ENCODE measurements at places on chromosomes 13 and 19.

DNA sequence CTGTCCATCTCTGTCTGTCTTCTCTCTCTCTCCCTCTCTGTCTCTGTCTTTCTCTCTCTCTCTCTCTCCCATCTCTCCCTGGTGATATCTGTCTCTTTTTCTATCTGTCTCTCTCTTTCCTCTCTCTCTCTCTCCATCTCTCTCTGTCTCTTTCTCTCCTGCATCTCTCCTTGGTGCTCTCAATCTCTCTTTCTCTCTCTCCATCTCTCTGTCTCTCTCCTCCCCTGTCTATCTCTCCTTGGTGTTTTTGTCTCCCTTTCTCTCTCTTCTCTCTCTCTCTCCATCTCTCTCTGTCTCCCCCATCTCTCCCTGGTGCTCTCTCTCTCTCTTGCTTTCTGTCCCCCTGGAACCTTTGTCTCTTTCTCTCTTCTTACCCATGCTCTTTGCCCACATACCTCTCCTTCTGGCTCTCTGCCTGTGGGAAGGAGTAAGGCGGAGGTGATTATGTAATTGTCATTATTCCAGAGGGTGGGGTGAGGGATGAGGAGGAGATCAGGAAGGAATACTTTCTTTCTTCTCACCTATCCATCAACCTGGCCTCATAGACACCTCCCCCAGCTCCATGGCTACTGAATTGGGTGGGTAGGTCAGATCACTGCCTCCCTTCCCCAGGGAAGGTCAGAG lies 30.9 kb upstream of the CYP2B6 start:
- DNase-seq = no peak

- DNase-seq = peak; percentile 28
Measured at GRCh38 chr13:25179832-25180774, 8.0 kb upstream of the AMER2 start.

- DNase-seq = no peak
Measured at GRCh38 chr13:105030851-105031250, 1504.6 kb downstream of the EFNB2 start.

GRCh38 chr19:23718802-23719201 lies 31.8 kb upstream of the ZNF675 start:
- DNase-seq = no peak

DNA sequence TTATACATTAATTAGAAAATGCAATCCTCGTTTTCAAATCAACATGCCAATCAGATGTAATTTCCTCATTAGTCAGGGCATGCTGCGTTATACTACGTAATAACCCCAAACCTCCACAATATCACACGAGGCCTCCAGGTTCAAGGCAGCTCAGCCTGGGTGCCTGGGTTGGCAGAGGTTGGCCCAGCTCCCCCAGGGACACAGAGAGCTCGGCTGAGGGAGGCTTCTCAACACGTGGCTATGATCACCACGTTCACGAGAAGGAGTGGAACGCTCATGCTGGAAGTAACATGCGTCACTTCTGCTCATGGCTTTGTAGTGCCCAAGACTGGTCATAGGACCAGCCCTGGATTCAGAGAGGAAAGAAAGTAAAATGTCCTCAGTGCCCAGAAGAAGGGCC lies 144.9 kb upstream of the SOX1 start:
- DNase-seq = no peak

- DNase-seq = no peak
Measured at GRCh38 chr13:90613076-90613795, 734.3 kb upstream of the MIR17HG start.

DNA sequence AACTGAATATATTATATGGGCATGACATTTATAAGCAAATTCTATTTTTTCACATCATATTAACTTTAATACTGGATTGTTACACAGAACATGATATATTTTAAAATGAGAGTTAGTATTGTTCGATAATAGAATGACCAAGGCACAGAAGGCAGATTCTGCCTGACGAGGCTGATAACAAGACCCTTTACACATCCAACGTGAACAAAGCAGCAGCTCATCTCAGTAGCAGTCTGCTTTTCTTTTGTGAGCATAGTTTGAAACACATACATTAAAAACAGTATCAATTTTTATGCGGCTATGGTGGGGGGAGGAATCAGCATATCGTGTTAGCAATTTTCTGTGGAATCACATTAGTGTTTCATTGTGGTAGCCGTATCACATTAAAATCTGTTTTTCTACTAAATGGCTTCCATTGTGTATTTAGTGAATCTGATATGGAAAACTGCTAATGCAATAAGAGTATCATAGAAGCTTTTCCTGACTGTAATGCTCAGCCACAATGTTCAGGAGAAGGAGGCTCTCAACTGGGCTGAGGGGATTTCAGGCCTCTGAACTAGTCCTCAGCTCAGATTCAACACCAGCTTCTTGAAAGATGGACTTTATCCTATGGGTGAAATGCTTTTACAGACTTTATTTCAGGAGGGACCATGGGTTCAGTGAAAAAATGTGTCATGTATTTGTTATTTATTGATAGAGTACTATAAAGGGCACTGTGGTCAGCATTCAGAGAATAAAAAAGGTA lies 4.0 kb downstream of the SMAD9 start:
- no peak for DNase-seq

DNA sequence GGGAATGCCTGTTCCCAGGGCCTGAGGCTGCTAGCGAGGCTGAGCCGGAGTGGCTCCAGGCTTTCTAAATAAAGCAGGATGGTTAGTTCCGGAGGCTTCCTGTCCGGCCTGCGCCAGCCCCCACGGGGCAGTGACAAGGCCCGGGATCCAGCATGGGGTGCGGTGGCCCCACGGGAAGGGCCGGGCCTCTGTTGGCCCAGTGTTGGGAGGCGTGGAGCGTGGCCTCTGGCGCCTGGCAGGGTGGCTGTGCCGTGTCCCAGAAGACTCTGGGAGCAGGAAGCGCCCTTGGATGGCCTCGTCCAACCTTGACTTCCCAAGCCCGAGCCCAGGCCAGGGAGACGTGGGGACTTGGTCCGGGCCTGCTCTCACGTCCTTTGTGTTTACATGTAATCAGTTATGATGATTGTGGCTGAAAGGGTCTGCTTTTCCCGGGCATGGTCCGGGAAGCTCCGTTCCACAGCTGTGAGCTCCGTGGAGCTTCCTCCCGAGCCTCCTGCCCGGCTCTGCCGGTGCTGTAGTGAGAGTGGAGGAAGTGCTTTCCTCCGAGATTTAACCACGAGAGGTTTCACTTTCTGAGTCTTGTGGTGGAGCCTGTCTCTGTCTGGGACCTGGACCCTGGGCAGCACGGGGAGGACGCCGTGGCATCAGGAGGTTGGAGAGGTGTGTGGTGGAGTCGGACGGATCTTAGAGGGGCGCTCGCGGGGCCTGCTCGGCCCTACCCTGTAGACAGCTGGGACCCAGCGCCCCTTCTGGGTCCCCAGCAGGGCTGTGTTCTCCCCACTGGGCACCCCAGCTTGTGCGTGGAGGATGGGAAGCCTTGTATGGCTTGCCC lies 4.6 kb downstream of the GNA11 start:
- DNase-seq = peak; percentile 41

- DNase-seq = no peak
Measured at GRCh38 chr13:99227909-99228688, 27.4 kb downstream of the UBAC2 start.

GRCh38 chr13:91902291-91902690 lies 503.9 kb downstream of the GPC5 start:
- no peak for DNase-seq

GRCh38 chr13:85316506-85317025 lies 482.7 kb downstream of the SLITRK6 start:
- DNase-seq = no peak

GRCh38 chr13:42486711-42487198 lies 87.2 kb upstream of the TNFSF11 start:
- DNase-seq = peak; percentile 74

GRCh38 chr13:109919715-109920375 lies 133.5 kb upstream of the IRS2 start:
- peak; percentile 56 for DNase-seq

GRCh38 chr19:4256563-4256962 lies 9.7 kb downstream of the YJU2 start:
- no peak for DNase-seq

GRCh38 chr19:46868025-46868802 lies 7.4 kb downstream of the ARHGAP35 start:
- DNase-seq = no peak

DNA sequence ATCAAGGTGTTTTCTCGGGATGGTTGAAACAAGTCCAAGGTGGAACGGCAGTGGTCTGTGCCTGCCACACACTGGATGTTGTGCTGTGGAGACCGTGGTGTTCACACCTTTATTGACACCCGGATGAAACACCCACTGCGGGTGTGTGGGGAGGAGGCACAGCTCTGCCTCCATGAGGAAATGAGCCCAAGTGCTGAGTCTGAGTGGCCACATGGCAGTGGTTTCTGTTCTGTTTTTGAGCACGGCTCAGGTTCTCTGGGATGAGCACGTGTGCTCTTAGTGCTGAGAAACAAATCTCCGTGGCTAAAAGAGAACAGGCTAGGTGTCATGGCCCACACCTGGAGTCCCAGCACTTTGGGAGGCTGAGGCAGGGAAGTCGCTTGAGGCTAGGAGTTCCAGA lies 29.5 kb downstream of the UPF1 start:
- DNase-seq = no peak

DNA sequence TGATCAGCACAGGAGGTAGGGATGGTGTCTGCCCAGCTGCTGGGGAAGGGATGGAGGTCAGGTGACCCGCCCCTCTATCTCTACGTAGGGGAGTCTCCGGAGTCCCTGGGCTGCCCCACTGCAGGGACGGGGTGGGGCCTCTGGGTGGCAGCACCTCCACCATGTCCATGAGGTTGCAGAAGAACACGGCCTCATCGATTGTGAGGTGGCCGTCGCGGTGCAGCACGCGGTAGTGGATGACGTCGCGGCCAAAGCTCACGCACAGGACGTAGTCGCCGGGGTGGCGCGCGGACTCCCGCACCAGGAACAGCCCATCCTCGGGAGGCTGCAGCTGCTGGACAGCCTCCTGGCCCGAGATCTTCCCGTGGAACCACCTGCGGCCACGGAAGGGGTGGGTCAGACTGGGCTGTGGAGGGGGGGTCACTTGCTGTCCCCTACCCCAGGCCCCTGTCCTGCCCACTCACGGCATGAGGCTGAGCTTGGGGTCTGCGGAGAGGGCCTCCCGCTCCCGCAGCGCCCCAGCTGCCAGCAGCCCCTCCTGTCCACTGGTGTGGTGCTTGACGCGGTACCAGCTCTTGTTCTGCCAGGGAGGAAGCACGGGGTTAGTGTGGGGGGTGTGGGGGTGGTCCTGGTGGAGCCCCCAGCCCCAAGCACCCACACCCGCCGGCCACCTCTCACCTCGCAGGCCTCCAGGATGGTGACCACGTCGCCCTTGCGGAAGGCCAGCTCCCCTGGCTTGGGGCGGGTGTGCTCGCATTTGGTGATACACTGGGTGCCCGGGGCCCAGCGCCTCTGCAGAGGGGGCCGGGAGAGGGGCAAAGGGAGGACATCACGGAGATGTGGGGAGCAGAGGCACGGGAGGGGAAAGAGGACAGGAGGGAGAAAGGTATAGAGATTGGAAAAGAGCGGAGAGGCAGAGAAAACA lies 2.3 kb downstream of the MATK start:
- DNase-seq = no peak

- DNase-seq = no peak
Measured at GRCh38 chr13:33188093-33188882, 97.3 kb downstream of the STARD13 start.

- peak; percentile 4 for DNase-seq
Measured at GRCh38 chr13:76516586-76516985, 369.6 kb downstream of the KCTD12 start.

GRCh38 chr19:39641773-39642172 lies 13.9 kb upstream of the LGALS16 start:
- DNase-seq = no peak

DNA sequence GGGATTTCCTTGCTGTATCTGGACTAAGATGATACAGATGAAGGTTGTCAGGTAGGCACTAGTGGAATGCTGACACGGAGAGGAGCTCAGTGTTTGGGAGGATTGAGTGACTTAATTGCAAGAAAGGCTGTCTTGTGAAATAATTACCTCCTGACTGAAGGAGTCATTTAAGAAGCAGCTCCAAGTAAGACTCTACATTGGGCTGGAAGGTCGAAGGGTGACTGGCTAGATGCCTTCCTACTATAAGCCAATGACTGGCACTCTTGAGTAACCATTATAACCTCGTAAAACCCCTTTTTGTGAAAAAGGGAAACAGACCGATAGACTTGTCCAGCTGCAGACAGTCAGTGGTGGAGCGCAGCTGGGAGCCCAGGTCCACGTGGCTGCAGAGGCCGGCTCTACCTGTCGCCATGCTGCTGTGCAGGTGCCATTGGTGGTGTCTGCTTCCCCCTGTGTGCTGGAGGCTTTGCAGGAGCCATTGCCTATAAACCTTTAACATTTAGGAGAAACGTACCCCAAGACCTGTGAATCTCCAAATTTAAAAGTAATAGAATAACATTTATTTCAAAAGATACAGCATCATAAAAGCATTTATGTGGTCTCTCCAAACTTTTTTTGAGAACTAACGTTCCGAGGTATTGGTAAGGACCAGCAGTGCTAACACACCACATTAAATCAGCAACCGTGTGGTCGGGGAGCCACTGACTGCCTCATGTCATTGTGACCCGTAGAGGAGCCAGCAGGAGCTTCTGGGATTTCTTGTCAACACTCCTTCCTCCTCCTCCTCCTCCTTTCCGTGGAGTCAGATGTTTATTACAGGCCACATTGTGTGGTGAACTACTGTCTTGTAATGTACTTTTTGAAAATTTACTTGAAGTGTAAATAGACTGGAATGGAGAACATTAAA lies 80.4 kb upstream of the TEX29 start:
- no peak for DNase-seq

- DNase-seq = peak; percentile 62
Measured at GRCh38 chr19:17234911-17235299, 8.9 kb downstream of the OCEL1 start.

GRCh38 chr19:5932146-5932545 lies 18.1 kb downstream of the CAPS start:
- DNase-seq = no peak

- DNase-seq = no peak
Measured at GRCh38 chr13:43732726-43733125, 54.0 kb downstream of the ENOX1 start.

DNA sequence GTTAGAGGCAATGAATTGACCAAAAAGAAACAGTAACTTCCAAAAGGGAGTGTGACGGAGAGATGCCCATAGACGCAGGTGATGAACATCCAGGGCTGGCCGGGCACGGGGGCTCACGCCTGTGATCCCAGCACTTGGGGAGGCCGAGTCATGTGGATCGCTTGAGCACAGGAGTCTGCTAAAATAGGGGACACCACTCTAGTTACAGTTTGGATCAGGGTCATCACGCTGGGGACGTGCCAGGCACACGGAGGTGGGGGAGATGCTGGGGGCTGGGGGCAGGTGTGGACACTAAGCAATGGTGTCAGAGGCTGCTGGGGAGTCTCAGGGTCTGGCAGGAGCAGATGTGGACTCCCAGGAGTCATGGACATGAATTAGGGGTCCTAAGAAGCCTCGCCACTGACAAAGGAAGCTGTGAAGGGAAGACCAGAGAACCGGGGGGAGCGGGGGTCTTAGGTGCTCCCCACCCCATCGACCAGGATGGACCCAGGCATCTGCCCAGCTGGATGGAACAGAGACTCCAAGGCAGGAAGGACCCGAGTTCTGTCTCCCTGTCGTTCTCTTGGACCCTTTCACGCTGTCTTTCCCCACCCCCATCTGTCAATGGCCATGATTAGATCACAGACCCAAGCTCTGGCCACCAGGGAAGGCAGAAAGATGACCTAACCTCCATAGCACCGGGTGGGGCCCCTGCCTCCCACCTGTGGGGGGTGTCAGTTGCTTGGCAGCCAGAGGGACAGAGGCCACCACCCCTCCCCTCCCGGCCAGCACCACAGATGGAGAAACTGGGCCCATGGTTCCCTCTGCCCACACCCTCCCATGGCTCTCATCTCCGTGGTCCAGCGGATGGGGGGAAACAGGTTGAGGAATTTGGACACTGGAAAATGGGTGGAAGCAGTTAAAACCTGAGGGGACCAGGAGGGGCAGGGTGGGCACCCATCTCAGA lies 19.6 kb downstream of the CCDC8 start:
- no peak for DNase-seq
